Stimulated activated CD4-positive, alpha-beta T cell treated with anti-CD3 and anti-CD28 coated beads, Interleukin-2, amount 100 ng/mL, for 48 hours (primary cell): ENCODE measurements at places on chromosomes 16 and 17.

- DNase-seq: no peak
Measured at GRCh38 chr17:74477411-74477810, 11.0 kb downstream of the CD300A start.

DNA sequence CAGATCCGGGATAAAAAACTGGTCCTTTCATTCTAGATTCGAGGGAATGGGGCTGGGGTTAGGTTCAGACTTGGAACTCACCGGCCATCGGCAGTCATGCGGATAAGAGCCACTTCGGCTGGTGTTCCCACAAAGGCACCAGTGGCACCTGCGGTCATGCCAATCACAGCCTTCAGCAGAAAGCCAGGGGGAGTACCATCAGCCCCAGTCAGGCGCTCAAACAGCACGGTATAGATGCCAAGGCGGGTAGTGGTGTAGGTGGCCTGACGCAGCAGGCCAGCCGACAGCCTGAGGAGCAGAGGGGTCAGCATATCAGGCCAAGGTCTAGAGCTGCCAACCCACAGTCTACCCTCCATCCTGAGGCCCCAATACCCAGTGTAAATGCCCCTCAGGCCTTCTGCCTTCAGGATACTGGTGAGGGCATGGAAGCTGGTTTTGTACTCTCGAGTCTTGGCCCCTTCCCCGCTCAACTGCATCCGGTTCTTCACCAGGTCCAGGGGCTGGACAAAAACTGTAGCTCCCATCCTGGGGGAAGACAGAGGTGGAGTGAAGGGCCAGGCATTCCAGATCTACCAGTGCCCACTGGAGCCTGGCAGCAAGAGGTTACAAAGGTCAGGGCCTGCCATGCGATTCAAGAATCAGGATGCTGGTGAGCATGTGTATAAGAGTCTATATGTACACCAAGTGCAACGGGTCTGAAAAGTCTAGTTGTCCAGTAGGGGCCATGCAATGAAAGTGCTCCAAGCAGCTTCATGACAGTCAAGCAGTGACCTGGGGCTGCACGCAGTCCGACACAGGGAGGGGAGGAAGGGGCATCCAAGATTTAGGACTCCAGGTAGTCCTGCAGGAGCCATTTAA is 929 bp downstream of the SLC25A11 start:
- no peak for DNase-seq

GRCh38 chr17:79818026-79818758 is 21.0 kb downstream of the CBX4 start:
- no peak for DNase-seq

DNA sequence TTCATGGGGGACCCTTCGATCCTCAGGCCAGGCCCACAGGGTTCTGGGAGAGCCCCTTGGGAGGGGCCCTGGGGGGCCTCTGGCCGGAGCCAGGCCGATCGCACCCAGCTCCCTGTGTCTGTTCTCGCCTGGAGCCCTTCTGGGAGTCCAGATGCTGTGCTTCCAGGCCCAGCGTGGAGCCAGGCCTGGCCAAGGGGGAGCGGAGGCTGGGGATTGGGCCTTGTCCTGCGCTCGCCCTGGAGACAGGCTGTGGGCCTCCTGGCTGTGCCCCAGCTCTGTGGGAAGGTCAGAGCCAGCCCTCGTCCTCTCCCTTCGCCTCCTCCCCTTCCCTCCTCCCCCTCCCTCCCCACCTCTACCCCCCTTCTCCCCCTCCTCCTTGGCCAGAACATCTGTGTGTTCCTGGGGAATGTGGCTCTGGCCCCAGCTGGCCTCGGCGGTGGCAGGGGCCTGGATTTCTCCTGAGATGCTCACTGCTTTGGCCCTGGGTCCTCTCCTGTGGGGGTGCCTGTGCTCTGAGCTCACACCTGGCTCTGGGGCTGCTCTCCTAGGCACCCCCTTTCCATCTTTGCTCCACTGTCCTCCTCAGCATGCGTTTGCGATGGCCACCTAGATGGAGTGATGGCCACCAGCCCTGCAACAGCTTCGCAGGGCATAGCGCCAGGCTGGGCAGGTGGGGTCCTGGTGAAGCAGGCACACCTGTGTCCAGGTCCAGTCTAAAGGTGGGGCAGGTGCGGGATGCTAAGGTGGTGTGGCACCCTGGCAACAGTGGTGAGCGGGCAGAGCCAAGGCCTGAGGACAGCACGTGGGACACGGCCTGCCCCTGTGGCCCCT is 90.6 kb upstream of the CIBAR2 start:
- no peak for DNase-seq

DNA sequence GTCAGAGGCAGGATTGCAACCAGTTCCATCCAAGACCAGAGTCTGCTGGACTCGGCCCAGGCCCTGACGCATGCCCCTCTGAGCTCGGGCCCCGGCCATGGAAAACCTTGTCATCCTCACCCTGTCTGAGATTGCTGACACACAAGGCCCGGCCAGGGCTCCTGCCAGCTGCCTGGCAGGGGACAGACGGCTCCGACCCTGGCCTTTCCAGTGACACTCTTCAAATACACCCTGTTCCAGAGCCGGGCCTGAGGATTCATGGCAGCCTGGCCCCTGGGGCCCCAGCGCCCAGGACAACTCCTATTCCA is 3.2 kb upstream of the PABPN1L start:
- no peak for DNase-seq
